H7 (cell line): ENCODE measurements at places on chromosomes 5 and 9.

DNA sequence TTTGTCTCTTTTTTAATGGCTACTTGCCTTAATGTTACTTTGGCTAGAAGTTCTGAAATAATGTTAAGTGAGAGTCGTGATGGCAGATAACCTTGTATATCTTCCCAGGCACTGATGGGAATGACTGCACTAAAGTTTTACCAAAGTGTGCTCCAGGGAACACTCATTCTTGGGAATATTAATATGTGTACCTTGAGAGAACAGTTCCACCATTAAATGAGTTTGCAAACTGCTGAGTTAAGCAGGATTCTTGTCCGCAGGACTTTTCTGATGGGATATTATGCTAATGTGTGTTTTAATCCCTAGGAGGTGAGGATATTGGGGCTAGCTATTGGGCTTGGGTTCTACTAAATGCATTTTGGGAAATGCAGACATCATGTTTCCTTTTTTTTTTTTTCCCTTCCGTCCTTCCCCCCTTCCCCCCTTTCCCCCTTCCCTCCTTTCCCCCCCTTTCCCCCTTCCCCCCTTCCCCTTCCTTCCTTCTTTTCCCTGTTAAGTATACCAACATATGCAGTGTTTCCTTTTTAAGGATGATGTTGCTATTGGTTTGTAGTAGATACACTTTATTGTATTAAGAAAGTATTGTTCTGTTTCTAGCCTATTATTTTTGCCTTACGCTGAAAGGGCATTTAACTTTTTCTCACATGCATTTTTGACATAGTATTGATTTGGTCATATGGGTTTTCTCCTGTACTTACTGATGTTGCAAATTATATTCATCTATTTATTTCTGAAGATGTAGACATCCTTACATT is 15.5 kb downstream of the ZBTB34 start:
- DNase-seq = no peak

DNA sequence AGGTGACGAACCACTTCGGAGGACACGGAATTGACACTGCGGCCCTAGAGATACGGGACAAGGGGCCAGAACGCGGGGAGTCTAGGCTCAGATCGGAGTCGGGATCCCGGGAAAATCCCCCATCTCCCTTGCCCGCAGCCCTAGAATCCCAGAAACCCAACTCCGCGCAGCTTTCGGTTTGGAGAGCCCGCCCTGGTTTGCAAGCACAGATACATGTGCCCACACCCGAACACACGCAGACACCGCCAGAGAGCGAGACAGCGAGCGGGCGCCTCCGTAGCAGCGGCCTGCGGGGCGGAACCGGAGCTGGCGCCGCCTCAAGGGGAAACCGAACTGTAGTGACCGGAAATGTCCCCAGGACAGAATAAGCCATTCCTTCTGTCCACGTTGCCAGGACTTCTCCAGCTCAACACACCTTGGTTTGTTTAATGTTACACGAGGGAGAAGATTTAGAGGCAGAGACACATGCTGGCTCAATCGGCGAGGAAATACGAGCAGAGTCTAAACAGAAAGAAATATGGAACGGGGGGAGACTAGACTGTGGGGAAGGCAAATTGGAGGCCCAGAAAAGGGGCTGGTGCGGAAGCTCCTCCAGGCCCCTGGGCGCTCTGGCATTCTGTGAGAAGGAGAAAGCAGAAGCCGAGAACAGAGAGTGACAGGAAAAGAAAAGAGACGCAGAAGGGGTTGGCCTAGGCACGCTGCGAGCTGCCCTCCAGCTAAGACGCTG is 2.9 kb upstream of the PAX5 start:
- peak; percentile 78 for DNase-seq

DNA sequence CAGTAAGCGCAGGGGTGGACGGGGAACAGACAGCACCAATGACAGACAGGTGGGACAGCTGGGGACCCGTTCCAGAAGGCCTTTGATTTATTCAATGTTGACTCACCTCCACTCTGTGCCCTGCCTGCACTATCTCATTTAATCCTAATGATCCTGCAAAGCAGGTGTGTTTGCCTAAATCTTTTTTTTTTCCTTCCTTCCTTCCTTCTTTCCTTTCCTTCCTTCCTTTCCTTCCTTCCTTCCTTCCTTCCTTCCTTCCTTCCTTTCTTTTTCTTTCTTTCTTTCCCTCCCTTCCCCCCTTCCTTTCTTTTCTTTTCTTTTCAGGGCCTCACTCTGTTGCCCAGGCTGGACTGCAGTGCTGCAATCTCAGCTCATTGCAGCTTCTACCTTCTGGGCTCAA is 17.1 kb upstream of the CORO2A start:
- DNase-seq = no peak

DNA sequence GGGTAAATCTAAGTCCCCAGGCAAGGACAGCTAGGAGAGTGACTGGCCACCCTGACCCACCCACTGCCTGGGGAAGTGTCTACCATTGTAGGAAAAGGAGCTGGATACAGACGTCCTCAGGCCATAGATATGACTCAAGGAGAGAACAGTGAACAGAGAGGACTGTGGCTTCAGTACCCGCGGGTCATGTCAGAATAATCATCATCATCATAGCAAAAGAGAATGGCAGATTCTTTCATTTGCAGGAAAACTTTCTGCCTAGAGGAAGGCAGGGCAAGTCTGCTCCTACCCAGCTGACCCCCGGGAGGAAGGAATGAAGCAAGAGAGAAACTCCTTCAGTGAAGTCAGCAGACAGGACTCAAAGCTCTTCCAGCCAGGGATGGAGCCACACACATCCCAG is 52.2 kb upstream of the UBTD2 start:
- DNase-seq = no peak

DNA sequence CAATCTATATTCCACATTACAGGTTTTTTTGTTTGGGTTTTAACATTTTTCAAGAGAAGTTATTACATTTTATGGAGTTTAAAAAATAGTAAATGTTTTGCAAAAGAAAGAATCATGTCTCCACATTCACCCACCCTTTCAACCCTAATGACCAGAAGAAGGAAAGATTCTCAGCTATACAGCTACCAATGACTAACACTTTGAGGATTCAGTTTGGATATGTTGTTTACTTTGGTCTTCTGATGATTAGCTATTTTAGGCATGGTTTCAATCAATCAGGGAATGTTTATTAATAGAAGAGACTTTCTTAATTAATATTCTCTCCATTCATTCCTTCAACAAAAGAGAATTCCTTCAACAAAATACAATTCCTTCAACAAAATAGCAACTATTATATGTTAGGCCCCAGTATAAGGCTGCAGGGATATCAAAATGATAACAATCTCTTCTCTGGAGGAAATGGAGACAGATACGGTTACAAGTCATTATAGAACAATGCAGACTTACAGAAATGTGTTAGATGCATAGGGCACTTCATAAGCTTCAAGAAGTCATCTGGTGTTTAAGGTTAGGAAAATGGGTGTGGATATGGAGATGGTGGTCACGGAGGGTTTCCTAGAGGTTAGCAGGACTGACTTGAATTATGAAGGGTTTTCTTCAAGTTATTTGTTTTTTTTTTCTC is 9.3 kb upstream of the NR3C1 start:
- DNase-seq = no peak

DNA sequence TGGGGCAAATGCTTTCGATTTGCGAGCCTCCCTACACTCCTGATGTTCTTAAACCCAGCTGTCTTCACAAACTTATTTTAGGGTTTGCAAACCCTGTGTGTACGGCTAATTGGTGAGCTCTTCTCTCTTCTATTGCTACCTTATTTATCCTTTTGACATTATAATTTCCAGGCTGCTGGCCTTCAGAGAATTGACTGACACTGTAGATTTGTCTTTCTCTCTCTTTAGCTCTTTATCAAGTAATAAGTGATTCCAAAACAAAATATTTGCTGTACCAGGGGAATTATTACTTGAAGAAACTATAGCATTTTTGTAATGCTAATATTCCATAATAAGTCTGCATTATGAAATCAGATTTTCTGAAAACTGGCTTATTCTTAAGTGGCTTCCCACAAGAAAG is 92.5 kb downstream of the NPR3 start:
- DNase-seq = no peak

GRCh38 chr9:96617439-96618185 is 2.0 kb downstream of the CDC14B start:
- peak; percentile 45 for DNase-seq

DNA sequence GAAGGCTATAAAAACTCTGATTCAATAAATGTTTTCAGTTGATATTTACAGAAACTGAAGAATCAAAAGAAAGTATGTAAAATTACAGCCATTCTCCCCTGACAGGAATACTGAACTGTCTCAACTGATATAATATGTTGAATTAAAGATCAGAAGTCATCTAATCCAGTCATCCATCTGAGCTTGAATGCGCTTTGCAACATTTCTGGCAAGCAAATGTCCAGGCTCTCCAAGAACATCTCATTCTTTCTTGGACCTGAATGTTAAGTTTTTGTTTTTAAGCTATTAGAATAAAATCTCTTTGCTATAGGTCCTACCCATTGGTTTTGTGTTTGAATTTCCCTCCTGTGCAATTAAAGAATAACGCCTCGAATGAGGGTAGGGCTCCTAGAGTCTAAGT is 120.5 kb downstream of the MPDZ start:
- DNase-seq = no peak

GRCh38 chr9:135736272-135736978 is 34.4 kb downstream of the KCNT1 start:
- DNase-seq = peak; percentile 82

- no peak for DNase-seq
These were observed 21.2 kb downstream of the TXNDC8 start for GRCh38 chr9:110316261-110317075.

DNA sequence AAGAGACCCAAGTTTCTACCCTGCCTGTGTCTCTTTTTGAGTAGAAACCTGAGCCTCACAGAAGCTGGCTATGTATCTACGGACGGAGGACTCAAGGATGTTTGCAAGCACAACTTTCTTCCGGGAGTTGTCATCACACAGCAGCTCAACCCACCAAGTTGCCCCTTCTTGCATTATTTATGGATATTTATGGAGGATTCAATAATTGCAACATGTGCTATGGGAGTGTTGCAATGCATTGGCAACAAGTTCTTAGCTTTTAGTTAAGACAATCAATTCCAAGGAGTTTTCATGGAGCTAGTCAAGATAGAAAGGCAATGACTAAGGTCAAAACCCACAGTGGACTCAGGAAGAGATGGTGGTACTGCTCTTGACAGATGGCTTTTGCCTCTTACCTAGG is 336.9 kb downstream of the ENC1 start:
- DNase-seq = no peak

GRCh38 chr9:83219924-83220438 is 157.0 kb upstream of the RASEF start:
- DNase-seq = no peak

- DNase-seq = no peak
These were observed 20.8 kb upstream of the ZNF354A start for GRCh38 chr5:178751286-178751685.

- DNase-seq = no peak
These were observed 193.3 kb downstream of the SMC2 start for GRCh38 chr9:104287253-104287878.

DNA sequence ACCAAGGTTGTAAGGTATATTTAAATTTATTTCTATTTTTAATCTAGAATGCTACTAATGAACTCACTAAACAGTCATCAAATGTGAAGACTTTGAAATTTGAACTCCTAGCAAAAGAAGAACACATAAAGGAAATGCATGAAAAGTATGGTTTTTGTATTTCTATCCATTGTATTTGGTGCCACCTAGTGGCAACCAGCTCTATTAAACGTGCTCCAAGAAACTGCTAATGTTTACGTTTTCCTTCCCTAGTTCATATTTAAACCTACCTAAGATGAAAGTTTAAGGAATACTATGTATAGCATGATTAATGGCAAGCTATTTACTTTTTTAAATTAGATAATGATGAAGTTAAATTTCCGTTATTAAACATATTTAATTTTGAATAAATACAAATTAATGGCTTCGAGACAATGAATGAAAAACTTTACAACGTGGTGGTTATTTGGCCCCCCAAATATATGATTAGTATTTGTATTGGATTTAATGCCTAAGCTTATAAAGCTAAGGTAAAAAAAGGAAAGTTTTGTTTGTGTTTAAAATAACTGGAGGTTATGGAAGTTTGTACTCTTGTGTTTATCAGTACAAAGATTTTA is 115.9 kb upstream of the SH3GL2 start:
- peak; percentile 12 for DNase-seq

- peak; percentile 18 for DNase-seq
These were observed 72.9 kb downstream of the RFK start for GRCh38 chr9:76321195-76321828.

DNA sequence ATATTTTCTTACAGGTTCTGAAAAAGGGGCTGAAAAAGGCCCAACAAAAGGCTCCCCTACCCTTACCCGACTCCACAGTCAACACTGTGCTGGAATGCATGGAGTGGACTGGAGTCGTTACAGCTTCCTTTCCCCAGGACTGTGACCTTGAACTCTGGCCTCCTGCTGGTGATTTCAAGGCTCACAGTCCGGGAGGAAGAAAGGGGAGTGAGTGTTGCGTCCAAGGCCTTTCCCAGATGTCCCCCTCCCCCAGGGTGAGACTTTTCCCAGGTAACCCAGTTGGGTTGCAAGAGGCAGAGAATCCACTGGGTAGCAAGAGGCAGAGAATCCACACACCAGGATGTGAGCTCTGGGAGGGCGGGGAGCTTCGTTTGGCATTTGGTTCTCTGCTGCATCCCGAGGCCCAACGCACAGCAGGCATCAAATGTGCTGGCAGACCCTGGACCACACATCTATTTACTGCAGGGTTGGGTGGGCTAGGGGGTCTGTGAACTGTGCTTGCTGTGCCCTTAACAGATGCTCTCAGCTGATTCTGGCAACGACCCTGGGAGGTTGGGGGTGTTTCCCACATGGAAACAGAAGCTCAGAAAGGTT is 37.5 kb downstream of the FABP6 start:
- DNase-seq = peak; percentile 74

- DNase-seq = peak; percentile 54
These were observed 51.4 kb upstream of the TJP2 start for GRCh38 chr9:69122549-69123141.

GRCh38 chr9:137145731-137146526 is 7.0 kb downstream of the GRIN1 start:
- no peak for DNase-seq

- DNase-seq = no peak
These were observed 47.7 kb downstream of the UGCG start for GRCh38 chr9:111944241-111944866.

DNA sequence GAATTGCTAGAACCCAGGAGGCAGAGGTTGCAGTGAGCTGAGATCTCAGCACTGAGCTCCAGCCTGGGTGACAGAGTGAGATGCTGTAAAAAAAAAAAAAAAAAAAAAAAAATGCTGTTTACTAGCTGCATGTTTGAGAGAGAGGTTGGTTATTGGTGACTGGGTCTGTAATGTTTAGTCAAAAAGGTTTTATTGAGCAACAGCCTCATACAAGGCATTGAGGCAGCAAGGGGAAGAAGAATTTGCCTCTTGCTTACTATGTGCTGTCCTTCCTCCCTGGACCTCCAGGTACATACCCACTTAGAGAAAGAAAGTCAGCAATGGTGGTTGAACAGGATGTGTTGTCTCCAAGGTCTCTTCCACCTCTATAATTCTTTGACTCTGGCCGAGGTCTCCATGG is 140.7 kb upstream of the SPRY4 start:
- no peak for DNase-seq

GRCh38 chr5:5634817-5635216 is 212.3 kb downstream of the ICE1 start:
- DNase-seq = no peak

- DNase-seq = no peak
These were observed 350.2 kb upstream of the PDE4D start for GRCh38 chr5:60243713-60244112.
